ENCODE measurements at places on chromosomes 13 and 19. TPM values are rescaled to one million over a fixed set of nuclear protein-coding genes. Genes with fewer than 3 reads are reported as not detected.

DNA sequence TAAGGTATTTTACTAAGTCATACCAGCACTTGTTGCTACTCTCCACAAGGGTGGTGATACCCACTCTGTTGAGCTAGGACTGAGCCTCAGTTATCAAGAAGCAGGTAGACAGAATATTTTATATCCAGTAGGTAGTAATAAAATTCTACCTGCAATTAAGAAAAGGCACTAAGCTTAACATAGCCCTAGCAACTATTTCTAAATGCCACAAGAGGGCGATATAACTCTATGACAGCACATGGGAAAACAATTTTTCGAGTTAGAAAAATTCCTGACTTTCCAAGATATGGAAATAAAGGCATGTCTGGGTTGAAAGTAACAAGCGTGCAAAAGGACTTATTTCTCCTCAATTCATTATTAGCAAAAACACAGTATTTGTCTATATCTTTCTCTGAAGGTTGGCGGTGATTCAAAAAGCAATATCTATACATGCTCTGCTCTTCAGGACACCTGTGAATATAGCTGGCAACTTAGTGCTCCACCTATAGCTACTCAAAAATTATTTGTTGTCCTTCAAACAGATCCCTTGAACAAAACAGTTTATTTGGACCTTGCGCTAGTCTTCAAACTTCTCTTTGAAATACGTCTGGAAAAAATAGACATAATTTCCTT, 14.7 kb downstream of the CCDC169 start:
- DNase-seq: no peak

The FBXO17 gene
- 41.9 TPM for total RNA-seq

The IGSF23 gene
- not detected for total RNA-seq

- no peak for DNase-seq
Measured at GRCh38 chr19:10617409-10618121, 7.8 kb upstream of the SLC44A2 start.

- DNase-seq: no peak
Measured at GRCh38 chr19:29449371-29449770, 76.4 kb upstream of the VSTM2B start.

DNA sequence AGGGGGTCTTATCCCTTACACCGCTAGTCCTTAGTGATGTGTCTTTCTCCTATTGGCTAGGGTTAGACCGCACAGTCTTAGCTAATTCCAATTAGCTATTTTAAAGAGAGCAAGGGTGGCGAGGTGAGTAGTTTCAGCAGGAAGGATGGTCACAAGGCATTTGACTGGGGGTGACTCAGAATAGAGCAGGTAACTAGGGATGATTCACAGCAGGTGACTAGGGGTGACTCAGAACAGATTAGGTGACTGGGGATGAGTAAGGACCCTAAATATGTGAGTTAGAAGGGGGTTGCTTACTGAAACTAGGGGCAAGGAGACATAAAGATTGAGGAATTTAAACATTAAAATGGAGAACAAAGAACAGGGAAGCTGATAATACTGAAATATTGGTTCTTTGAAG, 64.3 kb downstream of the ZNF66 start:
- no peak for DNase-seq

The ZNF730 gene
- total RNA-seq: 3.5 TPM

GRCh38 chr19:10116866-10117616, 2.7 kb downstream of the EIF3G start:
- no peak for DNase-seq

The OVOL3 gene
- not detected for total RNA-seq

Measured in ovary (tissue), 10 donors.